ENCODE measurements at places on chromosomes 2 and 18.

DNA sequence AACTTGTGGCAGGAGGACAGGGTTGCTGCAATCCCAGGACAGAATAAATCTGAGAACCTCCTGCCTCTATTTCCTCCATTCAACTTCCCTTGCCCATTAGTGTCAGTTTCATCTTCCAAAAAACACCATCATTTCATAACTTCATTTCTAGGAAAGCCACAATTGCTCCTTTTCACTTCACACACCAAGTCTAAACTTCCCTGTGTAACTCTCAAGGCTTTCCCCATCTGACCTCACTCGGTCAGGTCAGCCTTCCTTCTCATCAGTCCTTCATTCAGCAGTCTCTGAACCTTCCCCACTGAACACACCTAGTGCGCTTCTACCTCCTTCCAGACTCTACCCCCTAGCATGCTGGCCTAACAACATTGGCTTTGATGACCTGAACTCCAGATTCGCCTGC is 35.8 kb downstream of the TCF7L1 start:
- DNase-seq = no peak

DNA sequence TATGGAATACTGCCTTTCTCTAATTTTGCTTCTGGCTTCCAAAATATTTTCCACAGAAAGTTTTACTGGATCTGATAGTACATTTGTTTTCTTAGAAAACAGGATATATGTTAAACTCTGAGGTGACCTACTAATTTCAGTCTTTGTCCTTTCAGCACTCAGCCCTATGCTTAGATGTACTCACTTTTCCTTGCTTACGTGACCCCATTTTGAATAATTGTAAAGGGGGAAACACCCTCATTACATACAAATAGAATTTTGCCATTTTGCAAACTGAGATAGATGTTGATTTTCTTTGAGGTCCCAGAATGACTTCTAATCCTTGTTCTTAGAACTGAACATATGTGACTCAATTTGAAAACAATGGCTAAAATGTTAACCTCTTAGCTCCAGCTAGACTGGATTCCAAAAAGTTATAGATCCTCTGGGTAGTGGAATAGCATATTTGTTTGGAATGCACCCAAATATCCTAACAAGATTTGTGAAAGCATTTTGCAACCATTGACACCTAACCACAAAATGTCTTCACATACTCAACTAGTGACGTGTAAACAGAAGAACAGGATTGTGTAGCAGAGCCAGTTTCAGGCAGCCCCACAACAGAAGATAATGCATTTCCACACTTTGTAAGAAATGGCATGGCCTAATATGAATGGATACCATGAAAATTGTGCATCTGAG is 44.8 kb upstream of the EHBP1 start:
- DNase-seq = peak; percentile 9

DNA sequence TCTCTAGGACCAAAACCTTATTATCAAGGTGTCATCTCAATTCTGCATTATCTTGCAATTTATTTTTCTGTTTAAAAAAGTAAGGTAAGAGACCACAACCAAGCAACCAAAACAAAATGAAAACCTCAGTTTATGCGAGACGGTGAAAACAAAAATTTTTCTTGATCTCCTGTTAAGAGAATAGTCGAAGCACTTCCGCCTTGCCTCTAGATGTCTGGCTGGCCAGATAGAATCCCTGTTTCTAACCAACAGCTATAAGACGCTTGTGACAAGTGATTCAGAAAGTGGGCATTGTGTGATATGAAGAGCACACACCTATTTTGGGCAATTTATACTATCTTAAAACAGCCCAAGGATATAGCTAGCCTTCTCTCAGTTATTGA is 51.2 kb downstream of the MGAT5 start:
- DNase-seq = no peak

DNA sequence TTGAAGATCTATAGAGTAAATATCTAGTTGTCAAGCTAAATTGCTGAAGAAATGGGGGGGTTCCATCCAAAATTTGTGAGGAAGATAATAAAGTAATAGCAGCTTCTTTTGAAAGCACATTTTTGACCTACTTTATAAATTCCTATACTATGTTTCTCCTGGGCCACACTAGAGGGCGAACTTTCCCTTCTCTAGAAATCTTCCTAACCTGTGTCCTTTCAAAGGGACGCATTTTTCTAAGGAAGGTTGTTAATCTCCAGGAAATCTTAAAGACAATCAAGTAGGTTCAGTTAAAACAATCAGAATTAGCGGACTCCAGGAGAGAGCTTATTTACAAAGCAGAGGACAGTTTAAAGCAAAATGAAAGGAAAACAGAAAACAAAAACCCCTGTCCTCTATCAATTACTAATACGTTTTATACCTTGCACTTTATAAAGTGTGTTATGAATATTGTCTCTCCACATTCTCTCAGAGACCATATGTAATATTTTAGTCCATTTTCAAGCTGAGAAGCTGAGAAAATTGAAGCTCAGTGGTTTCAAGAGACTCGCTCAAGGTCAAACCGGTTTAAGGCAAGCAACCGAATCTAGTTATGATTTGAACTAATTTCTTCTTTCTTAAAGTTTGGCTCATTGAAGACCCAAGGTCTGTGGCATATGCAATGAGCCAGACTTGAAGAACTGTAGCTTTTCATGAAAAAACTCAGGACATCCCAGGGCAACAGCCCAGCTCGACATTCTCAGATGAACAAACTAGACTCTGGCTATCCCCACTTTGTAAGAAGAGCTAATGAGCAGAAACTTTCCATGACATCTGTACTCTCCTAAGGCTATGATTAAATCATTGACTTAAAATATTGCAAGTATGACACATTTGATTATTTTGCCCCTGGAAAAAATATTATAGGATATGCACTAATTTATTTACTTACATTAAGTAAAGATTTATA is 273.6 kb downstream of the PAX3 start:
- DNase-seq = peak; percentile 56

DNA sequence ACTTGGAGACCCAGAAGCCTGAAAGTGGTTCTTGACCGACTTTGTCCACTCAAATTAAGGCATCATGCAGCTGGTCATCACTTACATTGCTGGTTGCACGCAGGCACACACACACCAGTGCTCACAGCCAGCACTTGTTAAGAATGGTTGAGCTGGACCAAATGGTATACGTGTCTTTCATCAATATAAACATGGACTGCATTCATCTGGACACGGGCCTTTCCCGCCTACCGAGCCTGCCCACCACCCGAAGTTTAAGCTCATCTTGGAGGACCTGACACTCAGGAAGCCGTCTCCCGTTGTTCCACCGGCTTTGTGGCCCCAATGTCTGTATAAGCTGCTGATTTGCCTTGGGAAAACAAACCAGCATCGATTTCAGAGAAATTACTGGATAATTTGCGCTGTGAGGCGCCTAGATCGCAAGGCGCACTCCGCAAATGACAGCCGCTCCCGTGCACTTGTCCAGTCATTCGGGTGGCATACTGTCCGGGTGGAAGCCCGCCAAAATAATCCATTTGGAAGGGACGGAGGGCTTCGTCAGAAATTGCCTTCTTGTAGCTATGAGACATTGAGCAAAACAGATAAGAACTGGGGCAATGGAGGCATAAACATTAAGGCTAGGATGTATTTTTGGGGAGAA is 40.1 kb upstream of the AKAIN1 start:
- no peak for DNase-seq

GRCh38 chr18:3056311-3056710 is 43.4 kb upstream of the LPIN2 start:
- DNase-seq = no peak

DNA sequence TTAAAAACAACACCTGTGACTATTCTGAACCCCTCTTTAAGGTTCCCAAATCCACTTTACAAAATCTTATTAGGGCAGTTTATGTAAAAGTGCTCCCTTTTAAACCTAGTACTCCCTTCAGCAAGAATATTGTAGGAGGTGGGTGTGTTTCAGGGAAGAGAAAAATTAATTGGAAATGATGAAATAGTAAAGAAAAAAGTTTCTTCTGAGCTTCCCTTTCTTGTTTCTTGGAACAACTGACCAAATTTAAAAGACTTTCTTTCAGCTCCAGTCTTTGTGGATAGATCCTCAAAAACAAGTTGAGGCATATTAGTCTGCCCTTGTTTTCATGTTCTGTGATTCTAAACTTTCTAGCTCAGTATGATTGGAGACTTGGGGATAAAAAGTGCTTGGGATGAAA is 3.0 kb downstream of the VWA3B start:
- no peak for DNase-seq

DNA sequence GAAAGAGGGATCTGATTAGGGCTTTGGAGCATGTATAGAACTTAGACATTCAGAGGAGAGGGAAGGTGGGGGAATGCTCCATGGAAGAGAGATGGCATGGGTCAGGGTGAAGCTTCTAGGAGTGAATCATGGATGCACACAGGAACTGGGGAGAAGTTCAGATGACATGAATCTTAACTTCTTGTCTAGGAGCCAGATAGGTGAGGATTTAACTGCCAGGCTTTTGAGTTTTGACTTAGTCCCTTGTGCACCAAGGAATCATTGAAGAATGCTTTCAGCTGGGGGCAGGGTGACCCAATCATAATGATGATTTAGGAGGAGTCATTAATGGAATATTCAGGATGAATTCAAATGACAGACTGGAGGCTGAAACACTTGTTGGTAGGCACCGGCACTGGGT is 48.7 kb downstream of the ACYP2 start:
- DNase-seq = no peak

DNA sequence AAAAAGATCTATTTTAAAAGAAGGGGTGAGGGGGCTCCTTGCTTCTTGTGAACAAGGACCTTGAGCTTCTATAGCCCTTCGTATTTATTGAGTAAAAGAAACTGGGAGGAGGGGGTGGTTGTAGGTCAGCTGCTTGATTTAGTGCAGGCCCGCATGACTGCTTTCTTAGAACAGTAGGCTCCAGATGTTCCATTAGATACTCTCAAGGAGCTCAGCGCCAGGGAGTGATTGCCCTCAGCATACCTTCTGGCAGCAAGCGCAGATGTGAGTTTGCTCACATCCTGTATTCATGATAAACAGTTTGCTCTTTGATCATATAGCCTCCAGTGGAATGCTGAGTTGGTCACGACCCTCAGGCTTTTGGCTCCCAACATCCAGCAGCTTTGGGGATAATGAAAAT is 108.9 kb upstream of the XPO1 start:
- no peak for DNase-seq

DNA sequence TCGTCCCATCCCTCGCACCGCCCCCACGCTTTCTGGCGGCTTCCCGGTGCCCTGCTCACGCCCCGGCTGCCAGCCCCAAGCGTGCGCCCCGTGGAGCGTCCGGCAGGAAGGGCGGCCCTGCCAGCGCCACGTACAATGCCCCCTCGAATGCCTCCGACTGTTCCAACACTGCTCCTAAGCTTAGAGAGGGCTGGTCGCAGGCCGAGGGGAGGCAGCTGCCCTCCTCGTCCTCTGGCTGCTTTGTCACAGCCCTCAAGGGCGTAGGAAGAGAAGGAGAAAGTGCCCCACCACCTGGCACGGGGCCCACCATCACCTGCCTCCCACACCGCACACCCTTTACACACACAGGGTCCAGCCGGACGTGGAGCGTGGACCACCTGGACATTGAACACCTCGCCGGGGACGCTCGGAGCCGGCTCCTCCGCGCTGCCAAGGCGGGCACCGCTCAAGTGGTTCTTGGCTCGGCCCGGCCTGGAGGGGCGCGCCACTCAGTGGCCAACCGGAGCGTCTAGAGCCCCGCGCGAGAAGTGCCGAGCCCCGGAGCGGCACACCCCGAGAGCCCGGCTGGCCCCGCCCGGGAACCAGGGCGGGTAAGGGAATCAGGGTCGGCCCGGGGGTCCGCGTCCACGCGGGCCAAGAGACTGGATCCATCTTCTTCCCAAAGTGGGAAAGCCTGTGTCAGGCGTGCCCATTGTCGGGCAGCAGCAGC is 830 bp downstream of the DNER start:
- DNase-seq = peak; percentile 33

- no peak for DNase-seq
Measured at GRCh38 chr2:190136259-190136658, 73.7 kb upstream of the MSTN start.

GRCh38 chr2:43759195-43759594 is 14.6 kb upstream of the DYNC2LI1 start:
- no peak for DNase-seq

GRCh38 chr2:221210686-221211085 is 361.4 kb downstream of the EPHA4 start:
- no peak for DNase-seq

DNA sequence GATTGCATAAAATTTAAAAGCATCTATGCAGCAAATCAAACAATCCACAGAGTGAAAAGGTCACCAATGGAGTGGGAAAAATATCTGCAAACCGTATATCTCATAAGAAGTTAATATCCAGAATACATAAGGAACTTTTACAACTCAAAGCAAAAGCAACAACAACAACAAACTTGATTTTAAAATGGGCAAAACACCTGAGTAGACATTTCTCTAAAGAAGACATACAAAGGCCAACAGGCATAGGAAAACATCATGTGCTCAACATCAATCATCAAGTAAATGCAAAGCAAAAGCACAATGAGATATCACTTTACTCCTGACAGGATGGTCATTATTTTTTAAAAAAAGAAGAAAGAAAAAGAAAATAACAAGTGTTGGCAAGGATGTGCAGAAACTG is 38.1 kb downstream of the TMEM247 start:
- no peak for DNase-seq

GRCh38 chr18:13447621-13448334 is 229.2 kb downstream of the LDLRAD4 start:
- DNase-seq = no peak

- DNase-seq = no peak
Measured at GRCh38 chr2:140975237-140975636, 1155.6 kb downstream of the LRP1B start.
